ENCODE measurements at places on chromosomes 1 and 21. TPM values are rescaled to one million over a fixed set of nuclear protein-coding genes. Genes with fewer than 3 reads are reported as not detected.
A peak's percentile ranks its signal among the peaks of the same experiment; 100 is the strongest.

The GORAB gene
- 20.2 TPM for total RNA-seq

The SH3BGR gene
- 95.6 TPM for total RNA-seq

- DNase-seq, result no peak
Measured at GRCh38 chr1:21662426-21663247, 6.5 kb downstream of the RAP1GAP start.

The DYNLT5 gene
- total RNA-seq, result 5.3 TPM

DNA sequence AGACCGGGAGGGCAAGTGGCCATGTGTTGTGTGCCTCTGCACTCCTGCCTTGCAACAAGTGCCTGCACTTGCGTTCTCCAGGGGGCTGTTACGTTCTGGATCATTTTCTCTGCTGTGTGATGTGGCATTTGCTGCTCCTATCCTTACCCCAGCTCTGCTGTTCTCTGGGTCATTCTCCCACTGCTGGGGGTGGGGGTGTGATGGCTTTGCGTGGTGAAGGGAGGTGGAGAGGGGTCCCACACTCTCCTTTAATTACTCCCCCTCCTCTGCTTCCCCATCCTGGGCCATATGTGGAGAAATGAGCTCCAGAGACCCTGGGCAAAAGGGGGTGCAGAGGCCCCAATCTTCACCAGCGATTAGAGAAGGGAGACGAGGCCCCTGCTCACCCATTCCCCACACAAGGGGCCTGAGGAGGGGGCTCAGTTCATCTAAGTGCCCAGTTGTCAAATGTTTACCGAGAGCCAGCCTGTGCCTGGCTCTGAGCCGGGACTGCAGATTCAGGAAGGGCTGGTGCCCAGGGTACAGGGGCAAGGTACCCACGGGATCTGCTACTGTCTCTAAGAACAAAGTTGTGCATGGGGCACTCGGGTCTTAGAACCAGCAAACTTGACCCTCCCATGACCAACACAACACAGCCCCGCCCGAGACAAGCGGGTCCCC, 355.4 kb downstream of the PTPRU start:
- DNase-seq, result no peak

The CCDC185 gene
- not detected for total RNA-seq

The C1orf226 gene
- 2.3 TPM for total RNA-seq

- DNase-seq, result no peak
Measured at GRCh38 chr1:69377507-69377906, 190.2 kb upstream of the LRRC7 start.

The LRRC8C gene
- 12.1 TPM for total RNA-seq

DNA sequence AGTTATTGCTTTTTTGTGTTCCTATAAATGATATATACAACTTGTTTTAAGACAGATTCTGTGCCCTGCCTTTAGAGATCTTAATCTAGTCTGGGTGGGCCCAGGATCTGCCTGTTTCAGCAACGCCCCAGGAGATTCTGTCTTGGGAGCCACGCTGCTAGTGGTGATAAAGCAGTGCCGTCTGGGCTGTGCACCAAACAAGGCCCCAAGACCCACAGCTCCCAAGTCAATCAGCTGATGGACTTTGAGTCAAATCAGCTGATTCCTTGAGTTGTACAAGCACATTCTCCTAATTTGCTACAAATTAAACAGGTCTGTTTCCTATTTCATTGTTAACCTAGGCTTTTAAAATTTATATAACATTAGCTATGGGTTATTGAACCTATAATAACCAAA, 15.7 kb upstream of the SLC44A3 start:
- peak; percentile 13 for DNase-seq

- no peak for DNase-seq
Measured at GRCh38 chr1:44348061-44348485, 7.0 kb downstream of the ERI3 start.

DNA sequence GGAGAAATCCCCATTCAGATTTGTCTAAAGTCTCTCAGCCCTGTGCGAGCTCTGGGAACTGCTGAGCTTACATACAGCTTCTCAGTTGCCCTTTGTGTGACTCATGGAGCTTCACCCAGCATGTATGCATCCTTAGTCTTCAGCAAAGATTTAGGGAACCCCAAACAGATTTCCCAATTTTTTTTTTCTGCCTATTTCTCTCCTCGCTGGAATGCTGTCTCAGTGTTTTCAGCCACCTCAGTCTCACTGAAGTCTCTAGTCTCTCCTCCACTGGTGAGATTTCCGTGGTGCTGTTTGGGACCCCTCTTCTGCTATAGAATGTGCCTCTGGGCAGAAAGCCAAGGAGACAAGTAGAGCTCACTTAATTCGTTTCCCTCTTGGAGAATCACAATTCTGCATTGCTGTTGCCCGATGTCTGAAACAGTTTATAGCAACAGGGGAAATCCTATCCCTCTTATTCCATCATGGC, 28.1 kb upstream of the TXLNA start:
- peak; percentile 94 for DNase-seq

GRCh38 chr1:235980976-235981375, 83.9 kb downstream of the NID1 start:
- DNase-seq, result no peak

DNA sequence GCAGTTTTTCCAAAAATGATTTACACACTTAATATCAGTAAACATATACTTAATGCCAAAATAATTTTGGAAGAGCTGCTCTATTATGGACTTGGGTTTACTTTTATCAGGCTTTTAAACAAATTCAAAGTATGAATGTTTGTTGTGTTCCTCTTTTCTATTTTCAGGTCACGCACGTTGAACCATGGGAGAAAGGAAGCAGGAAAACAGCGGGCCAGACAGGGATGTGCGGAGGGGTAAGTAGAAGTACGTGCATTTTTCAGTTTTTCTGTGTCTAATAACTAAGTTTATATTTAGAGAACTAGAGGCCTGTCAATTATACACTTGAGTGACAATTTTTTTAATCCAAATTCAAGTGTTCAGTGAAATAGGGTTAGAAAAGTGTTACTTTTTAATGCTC, 3.4 kb downstream of the PRPF38B start:
- no peak for DNase-seq
